ENCODE measurements at places on chromosomes 5 and 9.

DNA sequence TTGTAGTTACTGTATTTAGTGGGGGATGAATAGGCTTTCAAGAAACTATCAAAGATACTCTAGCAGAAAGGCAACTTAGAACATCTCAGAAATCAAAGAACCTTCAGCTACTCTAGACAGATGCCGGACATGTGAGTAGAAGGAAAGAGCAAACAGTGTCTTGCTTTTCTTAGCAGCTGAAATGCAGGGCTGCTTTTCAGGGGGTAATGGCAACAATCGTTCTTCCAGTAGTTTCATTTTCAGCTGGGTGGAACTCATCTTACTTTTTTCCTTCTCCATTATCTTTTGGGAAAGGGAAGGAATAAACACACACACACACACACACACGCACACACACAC lies 281.6 kb downstream of the CRB2 start:
- DNase-seq = no peak

GRCh38 chr9:111957856-111958631 lies 61.4 kb downstream of the UGCG start:
- DNase-seq = no peak

- DNase-seq = no peak
Measured at GRCh38 chr9:86353655-86354010, 577 bp downstream of the TUT7 start.

- no peak for DNase-seq
Measured at GRCh38 chr5:105259581-105260217, 1697.1 kb upstream of the NUDT12 start.

DNA sequence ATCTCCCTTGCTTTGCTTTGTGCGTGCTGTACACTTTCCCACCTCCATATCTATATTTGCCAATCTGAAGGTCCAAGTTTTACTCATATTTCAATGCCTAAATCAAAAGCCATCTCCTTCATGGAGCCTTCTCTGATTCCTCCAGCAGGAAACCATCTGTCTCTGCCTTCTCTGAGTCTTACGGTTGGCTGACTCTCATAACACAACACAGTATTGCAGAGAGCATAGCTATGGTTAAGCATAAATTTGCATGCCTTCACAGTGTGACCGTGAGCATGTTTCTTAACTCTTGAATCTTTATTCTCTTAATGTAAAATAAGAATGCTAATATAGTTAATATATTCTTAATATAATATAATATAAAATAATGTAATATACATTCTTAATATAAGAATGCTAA lies 136.8 kb upstream of the PPP2R2B start:
- DNase-seq = no peak

- no peak for DNase-seq
Measured at GRCh38 chr5:1208743-1209488, 7.5 kb downstream of the SLC6A19 start.

DNA sequence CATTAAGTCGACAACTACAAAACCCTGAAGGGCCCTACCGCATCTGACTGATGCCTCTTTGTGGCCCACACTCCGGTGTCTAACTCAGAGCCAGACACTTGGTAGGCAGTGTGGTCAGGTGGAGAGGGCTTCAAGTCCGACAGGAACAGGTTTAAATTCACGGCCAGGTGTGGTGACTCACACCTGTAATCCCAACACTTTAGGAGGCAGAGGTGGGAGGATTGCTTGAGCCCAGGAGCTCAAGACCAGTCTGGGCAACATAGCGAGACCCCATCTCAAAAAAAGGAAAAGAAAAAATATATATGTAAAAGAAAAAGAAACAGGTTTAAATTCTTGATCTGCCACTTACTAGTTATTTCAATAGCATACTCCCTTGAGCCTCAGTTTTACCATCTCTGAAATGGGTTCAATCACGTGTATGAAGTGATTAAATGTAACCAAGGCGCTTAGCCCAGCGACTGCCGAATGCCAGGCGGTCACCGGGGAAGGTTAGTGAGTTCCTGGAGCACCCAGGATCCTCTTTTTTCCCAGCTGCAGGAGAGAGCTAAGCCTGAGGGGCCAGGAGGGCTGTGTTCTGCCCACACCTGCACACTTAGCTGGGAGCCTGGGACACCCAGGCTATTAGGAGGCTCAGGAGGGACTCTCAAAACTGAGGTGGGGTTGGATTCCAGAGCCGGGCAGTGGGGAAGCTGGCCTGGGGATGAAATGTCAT lies 943 bp downstream of the CLTB start:
- no peak for DNase-seq

DNA sequence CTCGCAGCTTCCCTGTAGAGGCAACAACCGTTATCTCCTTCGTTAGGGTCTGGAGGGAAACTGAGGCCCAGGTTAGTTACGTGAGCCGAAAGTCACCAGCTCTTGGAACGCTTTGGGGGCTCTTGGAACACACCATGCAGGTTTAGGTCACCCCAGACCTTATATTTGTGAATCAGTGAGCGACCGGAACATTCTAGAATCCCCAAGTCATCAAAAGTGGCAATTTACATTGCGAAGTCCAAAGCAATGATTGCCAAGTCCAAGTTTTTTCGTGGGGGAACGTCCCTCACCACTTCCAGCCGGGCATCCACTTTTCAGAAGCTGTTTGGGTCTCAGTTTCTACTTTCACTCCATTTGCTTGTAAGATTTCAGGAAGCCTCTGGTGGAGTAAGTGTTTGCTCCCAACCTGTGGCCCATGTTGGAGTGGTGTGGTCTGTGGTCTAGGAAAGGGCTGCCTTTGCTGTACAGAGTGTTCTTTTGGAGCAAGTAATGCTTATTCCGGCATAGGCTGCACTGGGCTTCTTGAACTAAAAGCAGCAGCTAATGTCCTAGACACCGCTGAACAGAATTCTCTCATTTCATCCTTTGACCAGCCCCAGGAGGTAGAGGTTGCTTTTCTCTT lies 32.8 kb upstream of the SPRY4 start:
- DNase-seq = no peak

- DNase-seq = no peak
Measured at GRCh38 chr9:13787234-13787833, 507.8 kb upstream of the MPDZ start.
